Smooth muscle cell of bladder (primary cell): ENCODE measurements at places on chromosomes 1 and 21. TPM values are rescaled to one million over a fixed set of nuclear protein-coding genes. Genes with fewer than 3 reads are reported as not detected.

The MED8 gene
- total RNA-seq: 64.2 and 86.8 TPM in 2 replicates

The NCAM2 gene
- total RNA-seq: 1.8 and 9.6 TPM in 2 replicates

The BECN2 gene
- not detected in 2 replicates for total RNA-seq

The ITLN2 gene
- not detected in 2 replicates for total RNA-seq

The PADI1 gene
- total RNA-seq: under 0.01 TPM in 2 replicates

The GDAP2 gene
- total RNA-seq: 17.9 and 26.3 TPM in 2 replicates

The CHRNB2 gene
- under 0.01 TPM in 1 of 2 replicates, not detected in the other for total RNA-seq

The SPATC1L gene
- 3.4 and 7.7 TPM in 2 replicates for total RNA-seq

The FAM72C gene
- 0.18 and 0.28 TPM in 2 replicates for total RNA-seq

The CFAP74 gene
- total RNA-seq: not detected in 2 replicates

The DIP2A gene
- total RNA-seq: 12.9 and 15.1 TPM in 2 replicates

The ABCD3 gene
- total RNA-seq: 40.8 and 52.3 TPM in 2 replicates

The PDPN gene
- total RNA-seq: 102 and 144 TPM in 2 replicates

The CHIA gene
- not detected in 2 replicates for total RNA-seq

The TDRD5 gene
- not detected in 2 replicates for total RNA-seq

The PLEKHN1 gene
- total RNA-seq: 0.18 and 0.28 TPM in 2 replicates

The SLC2A1 gene
- total RNA-seq: 36.3 and 133 TPM in 2 replicates

The LMX1A gene
- total RNA-seq: not detected in 2 replicates

The RNF2 gene
- 18.1 and 23.2 TPM in 2 replicates for total RNA-seq

The ELAPOR1 gene
- 0.57 and 0.74 TPM in 2 replicates for total RNA-seq

The TEX35 gene
- total RNA-seq: 0.18 TPM in 1 of 2 replicates, not detected in the other

The SERPINC1 gene
- not detected in 2 replicates for total RNA-seq

The YBX1 gene
- total RNA-seq: 796 and 905 TPM in 2 replicates
